ENCODE measurements at places on chromosomes 7 and 10.

GRCh38 chr7:157898802-157899505 is 562.1 kb downstream of the DNAJB6 start:
- DNase-seq = no peak

- DNase-seq = no peak
Observed at GRCh38 chr7:95059842-95060313, 152.5 kb downstream of the PPP1R9A start.

DNA sequence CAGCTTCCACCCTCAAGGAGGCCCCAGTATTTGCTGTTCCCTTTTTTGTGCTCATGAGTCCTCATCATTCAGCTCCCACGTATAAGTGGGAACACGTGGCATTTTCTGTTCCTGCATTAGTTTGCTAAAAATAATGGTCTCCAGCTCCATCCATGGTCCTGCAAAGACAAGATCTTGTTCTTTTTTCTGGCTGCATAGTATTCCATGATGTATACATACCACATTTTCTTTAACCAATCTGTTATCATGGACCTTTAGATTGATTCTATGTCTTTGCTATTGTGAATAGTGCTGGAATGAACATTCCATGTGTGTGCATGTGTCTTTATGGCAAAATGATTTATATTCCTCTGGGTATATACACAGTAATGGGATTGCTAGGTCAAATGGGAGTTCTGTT is 17.0 kb downstream of the KRIT1 start:
- DNase-seq = no peak

GRCh38 chr10:1515780-1516491 is 221.4 kb downstream of the ADARB2 start:
- no peak for DNase-seq

- DNase-seq = no peak
Observed at GRCh38 chr10:48897441-48897790, 42.2 kb downstream of the LRRC18 start.

DNA sequence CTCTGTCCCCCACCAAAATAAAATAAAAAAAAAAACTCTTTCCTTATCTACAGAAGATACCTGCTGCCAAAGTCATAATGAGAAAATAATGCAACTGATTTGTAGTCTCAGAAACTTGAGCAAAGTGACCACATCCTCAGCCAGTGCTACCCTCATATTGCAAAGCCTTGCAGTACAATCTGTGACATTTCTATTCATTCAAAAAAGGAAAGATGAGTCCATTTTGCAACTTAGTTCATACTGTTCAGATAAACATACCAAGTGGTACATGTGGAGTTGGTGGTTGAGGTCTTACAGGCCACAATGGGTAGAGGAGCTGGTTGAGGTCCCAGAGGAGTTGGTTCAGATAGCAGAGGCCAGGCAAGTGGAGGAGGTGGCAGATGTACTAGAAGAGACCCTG is 6.5 kb upstream of the EIF5AL1 start:
- no peak for DNase-seq

- DNase-seq = no peak
Observed at GRCh38 chr7:70352906-70353305, 754.6 kb downstream of the AUTS2 start.

DNA sequence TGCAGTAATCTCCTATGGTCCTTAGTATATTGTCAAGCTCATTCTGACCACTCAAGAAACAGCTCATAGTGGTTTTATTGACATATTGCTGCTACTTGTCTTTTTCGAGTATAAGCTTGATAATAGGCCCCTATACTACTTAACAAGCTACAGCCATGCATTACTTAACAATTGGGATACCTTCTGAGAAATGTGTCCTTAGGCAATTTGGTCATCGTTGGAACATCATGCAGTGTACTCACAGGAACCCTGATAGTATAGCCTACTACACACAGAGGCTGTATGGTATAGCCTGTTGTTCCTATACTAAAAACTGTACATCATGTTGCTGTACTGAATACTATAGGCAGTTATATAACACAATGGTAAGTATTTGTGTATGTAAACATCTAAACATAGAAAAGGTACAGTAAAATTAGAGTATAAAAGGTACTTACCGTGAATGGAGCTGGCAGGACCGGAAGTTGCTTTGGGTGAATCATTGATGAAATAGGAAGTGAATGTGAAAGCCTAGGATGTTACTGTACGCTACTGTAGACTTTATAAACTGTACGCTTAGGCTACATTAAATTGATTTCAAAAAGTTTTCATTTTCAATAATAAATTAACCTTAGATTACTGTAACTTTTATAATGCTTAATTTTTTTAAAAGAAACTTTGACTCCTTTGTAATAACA is 160.9 kb downstream of the LRRC4 start:
- no peak for DNase-seq

DNA sequence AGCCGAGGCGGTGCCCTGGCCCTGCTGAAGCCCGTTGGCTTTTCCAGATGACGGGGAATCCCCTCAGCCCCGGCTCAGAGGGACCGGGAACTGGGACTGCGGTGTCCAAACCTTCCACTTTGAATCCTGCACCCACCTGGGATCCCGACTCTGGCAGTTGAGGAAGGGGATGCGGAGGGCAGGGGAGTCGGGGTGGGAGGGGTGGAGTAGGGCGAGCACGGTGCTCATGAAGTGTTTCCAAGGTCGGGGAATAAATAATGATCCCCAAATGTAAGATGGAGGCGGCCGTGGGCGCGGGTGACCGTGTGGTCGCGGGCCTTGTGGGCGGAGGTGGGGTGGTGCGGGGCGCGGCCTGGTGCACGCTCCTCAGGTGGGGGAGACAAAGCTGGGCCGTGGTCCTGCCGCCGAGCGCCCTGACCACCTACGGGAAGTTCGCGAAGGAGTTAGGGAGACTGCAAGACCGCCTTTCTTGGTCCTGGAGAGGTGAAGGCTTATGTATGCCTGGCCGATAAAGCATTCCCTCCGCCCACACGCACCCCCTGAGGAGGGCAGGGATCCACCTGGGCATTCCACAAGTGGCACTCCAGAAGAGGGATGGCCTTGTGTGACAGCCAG is 1.4 kb downstream of the MTURN start:
- DNase-seq = peak; percentile 57

GRCh38 chr7:116417593-116418345 is 81.8 kb upstream of the CAV2 start:
- DNase-seq = no peak

GRCh38 chr10:113519681-113520115 is 33.2 kb upstream of the HABP2 start:
- peak; percentile 55 for DNase-seq

GRCh38 chr10:44279426-44280126 is 105.3 kb downstream of the CXCL12 start:
- DNase-seq = no peak

- DNase-seq = no peak
Observed at GRCh38 chr10:129448539-129448938, 18.5 kb upstream of the MGMT start.

GRCh38 chr7:138000081-138000701 is 1.7 kb downstream of the CREB3L2 start:
- DNase-seq = peak; percentile 31

DNA sequence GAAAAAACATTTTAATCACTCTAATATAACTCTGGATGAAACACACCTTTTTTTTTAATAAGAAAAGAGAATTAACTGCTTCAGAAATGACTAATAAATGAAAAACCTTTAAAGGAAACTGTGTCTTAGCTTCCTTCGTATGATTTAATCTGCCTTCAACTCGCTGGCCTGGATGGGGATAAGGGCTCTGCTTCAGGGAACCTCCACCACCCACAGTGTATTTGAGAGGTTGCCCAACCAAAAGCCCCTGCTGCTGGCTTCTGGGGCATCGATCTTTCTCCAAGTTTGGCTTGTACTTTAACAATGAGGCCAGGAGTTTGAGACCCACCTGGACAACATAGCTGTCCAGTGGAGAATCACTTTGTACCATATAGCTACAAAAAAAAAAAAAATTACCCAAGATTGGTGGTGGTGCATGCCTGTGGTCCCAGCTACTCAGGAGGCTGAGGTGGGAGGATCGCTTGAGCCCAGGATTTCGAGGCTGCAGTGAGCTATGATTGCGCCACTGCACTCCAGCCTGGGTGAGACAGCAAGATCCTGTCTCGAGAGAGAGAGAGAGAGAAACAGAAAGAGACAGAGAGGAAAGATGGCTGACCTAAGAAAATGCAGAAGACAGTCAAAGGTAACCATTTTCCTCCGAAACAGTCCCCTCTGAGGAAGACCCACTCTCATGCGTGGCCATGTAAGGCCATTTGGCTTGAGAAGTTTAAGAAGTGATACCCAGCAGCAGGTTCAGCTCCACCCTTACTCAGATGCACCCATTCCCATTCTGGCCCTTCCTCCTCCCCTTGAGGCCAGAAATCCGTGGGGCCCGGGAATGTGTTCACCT is 13.6 kb upstream of the LIMK1 start:
- peak; percentile 20 for DNase-seq

DNA sequence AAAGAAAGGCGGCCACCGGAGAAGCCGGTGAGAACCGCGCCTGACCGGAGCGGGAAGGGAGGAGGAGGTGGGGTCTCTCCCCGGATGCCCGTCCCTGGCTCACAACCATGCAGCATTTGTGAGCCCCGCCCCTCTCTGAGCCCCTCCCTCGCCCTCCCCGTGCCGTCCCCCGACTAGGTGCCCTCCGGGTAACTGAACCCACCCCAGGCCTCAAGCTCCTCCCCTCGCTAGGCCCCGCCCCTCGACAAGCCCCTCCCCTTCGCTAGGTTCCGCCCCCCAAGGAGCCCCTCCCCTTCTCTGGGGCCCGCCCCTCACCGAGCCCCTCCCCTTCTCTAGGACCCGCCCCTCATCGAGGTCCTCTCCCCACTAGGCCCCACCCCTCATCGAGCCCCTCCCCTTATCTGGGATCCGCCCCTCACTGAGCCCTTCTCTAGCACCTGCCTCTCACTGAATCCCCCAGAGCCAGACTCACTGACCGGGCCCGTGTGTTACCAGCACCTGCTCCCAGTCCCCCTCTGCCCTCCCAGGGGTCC is 42.2 kb upstream of the HSPB1 start:
- DNase-seq = peak; percentile 93

GRCh38 chr7:117135553-117135891 is 182.2 kb downstream of the ST7 start:
- DNase-seq = no peak

DNA sequence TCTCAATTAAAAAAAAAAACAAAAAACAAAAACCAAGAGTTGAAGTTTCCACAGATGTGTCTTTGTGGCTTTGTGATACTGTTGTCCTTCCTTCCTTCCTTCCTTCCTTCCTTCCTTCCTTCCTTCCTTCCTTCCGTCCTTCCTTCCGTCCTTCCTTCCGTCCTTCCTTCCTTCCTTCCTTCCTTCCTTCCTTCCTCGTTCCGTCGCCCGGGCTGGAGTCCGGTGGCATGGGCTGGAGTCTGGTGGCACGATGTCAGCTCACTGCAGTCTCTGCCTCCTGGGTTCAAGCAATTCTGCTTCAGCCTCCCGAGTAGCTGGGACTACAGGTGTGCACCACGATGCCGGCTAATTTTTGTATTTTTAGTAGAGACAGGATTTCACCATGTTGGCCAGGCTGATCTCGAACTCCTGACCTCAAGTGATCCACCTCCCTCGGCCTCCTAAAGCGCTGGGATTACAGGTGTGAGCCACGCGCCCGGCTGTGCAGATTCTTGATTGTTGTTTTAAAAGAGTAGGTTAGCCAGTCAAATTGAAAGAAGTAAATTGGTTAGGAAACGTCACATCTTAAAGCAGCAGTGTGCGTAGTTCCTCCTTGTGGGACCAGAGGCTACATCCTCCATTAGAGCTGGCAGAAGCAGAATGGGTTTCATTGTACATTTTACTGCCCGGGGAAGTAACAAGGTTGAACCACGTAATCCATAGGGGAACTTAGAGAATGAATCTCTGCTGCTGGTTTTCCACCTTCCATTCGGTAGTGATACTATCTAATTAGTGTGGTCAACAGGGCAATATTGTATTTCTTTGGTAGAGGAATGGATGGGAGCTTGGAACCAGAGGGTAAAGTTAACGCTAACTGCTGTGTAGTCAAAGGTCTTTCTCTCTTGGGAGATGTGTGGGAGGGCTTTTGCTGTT is 20.6 kb downstream of the DNAJB6 start:
- DNase-seq = no peak

GRCh38 chr7:18290223-18290622 is 205.3 kb upstream of the HDAC9 start:
- no peak for DNase-seq

DNA sequence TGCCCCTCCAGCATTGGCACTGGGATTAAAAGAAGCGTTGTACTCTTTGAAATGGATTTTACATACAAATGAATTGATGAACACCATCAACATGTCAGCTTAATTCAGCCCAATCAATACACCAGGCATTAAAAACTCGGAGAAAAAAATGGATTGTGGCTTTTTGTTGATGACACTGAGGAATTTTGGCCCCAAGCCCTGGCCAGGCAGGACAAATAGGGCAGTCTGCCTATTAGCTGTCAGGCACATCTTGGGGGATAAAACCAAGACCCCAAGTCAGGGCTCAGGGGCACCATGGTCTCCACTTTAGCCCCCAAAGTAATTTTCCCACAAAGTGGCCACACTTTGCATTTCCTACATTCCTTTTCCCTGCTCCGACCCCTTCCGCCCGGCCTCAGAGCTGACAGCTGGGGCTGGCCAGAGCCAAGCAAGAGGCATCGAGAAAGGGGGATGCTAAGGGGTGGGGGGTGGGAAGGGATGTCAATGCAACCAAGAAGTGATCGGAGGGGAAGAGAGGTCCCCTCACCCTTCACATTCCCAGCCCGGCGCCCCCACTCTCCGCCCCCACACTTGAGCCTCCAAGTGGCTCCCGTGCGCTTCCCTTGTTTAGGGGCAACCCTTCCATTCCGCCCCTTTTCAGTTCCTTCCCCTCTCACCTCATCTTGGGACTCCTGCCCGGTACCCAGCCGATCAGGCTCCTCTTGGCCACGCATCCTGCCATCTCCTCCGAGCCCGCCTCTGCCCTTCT is 711 bp downstream of the HIP1 start:
- DNase-seq = no peak

GRCh38 chr10:101152316-101152715 is 21.2 kb downstream of the TLX1 start:
- DNase-seq = no peak

GRCh38 chr7:157002819-157003421 is 7.5 kb downstream of the MNX1 start:
- peak; percentile 55 for DNase-seq

- no peak for DNase-seq
Observed at GRCh38 chr7:108069646-108070045, 60.5 kb downstream of the LAMB4 start.

DNA sequence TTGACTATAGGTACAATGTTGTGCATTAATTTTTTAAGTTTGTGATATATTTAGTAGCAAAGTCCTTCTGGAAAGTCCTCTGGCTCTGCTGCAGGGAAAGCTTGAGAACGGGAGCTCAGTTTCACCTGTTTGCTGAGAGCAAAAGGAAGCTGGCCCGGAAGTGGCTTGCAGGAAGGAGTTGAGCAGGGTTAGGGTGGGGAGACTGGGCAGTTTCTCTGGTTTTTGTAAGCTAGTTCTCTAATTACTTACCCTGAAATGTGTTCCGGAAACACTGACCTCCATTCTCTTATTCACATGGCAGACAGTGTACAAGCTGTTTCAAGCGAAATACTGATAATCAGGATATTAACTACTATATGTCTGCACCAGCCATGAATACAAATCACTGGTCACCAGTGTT is 22.3 kb downstream of the MAP3K8 start:
- no peak for DNase-seq
